ENCODE measurements at places on chromosomes 2 and 18.

- DNase-seq: no peak
These were observed 34.1 kb downstream of the PIEZO2 start for GRCh38 chr18:11115276-11115675.

- no peak for DNase-seq
These were observed 207.1 kb downstream of the ALK start for GRCh38 chr2:29714333-29714732.

- DNase-seq: no peak
These were observed 2184.6 kb upstream of the PIK3C3 start for GRCh38 chr18:39770399-39770798.

- DNase-seq: no peak
These were observed 38.1 kb downstream of the EMX1 start for GRCh38 chr2:72955228-72956049.

- DNase-seq: no peak
These were observed 3.5 kb upstream of the RFX8 start for GRCh38 chr2:101478181-101479001.

DNA sequence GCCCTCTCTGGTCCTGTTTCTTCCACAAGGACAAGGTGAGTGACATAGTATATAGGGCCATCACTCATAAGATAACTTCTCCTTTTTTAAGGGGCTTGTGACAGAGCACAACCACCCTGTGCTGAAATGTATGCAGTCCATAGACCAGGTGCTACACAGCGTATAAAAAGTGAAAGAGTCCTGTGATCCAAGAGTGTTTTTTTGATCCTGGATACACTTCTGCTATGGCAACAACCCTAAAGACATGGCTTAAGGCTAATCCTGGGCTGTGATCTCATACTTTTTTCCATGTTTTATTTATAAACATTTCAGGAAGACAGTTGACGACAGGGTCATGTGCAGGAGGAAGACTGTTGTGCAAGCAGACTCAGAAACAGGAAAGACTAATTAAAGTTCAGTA lies 400.5 kb upstream of the TCF4 start:
- no peak for DNase-seq

DNA sequence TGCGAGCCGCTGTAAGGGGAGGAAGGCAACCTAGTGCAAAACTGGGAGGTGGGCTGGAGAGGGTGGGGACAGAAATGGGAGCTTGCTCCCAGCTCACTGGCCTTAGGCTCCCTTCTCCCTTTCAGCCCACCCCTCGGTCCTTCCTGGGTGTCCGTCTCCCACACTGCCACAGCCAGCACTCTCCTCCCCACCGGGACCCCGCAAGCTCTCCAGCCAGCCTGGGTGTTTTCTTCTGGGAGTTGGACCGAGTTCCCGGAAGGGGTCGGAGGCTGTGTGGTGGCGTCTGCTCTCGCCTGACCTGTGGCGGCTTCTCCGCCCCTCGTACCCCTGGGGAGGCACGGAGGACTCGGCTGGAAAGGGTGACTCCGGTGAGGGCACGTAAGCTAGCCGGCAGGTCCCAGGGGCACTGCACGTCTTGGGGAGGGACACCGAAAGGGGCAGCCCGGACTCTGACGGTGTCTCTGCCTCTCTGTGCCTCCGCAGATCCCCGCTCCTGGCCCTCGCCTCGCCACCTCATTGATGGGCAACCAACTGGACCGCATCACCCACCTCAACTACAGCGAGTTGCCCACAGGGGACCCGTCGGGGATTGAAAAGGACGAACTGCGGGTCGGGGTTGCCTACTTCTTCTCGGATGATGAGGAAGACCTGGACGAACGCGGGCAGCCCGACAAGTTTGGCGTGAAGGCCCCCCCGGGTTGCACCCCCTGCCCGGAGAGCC lies 1.1 kb downstream of the LRATD1 start:
- DNase-seq: no peak

GRCh38 chr2:105840933-105841332 lies 96.2 kb downstream of the NCK2 start:
- DNase-seq: no peak

DNA sequence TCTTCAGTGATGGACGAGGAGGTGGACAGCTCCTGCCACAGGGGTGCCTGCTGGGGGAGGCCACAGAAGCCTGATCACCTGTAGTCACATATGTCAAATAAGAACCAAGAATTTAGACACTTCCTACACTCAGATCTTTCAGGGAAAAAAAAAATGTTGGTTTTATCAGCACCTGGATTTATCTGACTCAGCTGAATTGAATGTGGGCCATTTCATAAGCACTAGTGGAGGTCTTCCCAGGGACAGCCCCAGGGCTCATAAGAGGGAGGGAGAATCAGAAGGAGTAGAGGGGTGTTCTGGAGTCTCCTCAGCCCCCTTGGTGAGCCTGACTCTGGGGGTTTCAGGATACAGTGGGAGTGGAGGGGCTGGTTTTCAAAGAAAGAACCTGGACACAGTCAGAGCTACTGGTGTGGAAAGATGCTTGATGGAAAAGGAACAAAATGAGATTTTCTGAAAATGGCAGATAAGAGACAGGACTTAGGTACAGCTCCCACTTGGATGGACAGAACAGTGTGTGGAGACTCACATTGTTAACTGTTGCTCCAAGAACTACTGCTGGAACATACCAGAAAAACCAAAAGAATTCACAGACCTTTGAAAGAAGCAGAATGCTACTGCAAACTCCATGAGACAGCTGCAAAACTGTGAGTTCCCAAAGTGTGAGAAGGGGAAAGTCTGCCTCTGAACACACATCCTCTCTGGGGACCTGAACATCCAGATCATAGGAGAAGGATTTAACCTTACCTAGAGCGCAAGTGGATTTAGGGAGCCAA lies 45.4 kb downstream of the LCT start:
- DNase-seq: no peak

DNA sequence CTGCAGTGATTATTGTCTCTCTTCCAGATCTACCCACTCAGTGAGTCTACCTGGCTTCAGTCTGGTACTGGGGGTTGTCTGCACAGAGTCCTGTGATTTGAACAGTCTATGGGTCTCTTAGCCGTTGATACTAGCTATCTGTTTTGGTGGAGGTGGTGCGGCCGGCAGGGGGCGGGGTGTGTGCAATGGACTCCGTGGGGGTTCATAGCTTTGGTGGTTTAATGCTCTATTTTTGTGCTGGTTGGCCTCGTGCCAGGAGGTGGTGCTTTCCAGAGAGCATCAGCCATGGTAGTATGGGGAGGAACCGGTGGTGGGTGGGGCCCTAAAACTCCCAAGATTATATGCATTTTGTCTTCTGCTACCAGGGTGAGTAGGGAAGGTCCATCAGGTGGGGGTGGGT lies 1120.1 kb upstream of the FAM98A start:
- DNase-seq: no peak

- DNase-seq: no peak
These were observed 298.4 kb upstream of the MMADHC start for GRCh38 chr2:149885946-149886345.

DNA sequence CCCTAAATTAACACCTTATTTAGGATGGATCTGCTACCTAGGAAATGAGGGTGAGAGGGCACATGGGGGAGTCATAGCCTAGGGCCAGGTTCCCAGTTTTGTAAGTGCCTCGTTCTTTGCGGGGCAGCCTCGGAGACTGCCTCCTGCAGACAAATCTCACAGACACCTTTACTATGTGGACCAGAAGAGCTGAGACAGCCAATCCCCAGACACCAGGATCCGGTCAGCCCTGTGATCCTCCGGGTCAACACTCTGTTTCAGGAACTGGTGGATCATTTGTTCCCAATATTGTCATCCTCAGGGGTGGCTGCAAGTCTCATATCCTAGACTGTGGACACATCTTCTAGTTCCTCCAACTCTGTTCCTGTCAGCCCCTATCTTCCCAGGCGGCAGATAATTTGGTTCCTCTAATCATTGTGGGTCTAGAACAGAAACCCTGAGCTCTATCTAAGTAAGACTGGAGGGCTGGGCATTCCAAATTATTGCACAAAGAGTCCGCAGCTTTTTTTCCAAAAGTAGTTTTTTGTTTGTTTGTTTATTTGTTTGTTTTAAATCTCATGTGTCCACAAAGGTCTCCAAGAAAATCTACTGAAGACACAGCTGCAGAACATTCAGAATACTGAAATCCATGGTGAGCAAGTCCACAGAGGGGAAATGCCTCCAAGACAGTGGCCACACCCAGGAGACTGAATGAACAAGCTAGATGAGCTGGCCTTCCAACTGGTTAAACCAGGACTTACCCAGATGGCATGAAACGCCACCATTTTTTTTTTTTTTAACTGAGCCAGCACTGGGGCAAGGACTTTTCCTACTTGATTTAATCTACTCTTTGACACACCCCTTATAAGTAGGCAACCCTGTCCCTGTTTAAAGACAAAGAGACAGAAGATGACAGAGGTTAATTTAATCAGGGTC lies 6.2 kb upstream of the GDF7 start:
- DNase-seq: no peak
